ENCODE measurements at places on chromosomes 7 and 10.

- no peak for DNase-seq
These were observed 225.2 kb downstream of the ZWINT start for GRCh38 chr10:56135828-56136227.

DNA sequence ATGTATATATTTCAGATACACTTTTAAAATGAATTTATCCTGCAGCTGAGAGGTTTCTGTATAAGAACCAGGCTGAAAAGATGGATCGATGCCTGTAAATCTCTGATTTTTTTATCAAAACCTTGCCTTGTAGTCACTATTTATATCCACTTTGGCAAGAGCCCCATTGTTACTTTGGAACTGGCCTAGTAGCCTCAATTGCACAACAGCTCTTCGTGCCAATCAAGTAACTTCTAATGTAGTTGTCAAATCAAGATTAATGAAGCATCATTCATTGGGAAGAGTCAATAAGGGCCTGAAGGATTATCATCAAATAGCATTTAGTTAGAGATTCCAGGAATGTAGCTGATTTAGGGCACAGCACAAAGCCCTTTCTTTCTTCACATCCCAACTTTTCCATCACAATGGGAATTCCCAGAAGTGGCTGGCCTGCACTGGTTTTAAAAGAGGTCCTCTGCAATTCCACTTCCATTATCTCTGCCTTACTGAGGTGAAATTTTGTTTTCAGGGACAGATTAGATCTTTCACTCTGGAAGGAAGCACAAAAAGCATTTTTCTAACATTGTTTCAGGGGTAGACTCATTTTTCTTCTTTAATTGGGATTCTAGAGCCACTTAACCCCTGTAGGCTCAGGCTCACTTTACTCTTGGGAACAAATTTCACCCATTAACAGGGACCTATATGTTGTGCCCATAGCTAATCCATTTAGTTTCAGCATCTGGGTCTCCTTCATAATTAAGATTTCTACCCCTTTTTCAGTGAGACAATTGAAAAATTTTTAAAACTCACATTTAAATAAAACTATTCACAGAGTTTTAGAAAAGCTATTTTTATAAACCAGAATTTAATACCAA is 97.8 kb downstream of the CALCR start:
- no peak for DNase-seq

DNA sequence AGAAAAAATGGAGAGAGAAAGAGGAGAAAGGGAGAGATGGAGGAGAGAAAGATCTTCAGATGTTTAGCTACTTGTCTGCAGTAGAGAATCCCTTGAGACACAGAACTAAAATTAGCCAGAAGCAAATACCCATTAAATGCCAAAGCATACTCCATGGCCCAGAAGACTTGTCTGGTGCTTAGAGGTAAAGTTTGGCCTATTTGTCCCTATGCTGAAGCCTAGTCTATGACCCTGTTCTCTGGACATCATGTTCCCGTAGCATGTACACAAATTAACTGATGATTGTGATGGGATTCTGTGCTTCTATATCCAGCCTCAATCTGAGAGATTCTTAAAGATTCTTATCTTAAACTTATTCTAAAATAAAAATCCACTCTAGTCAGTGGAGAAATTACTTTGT is 85.8 kb downstream of the NAMPT start:
- no peak for DNase-seq

DNA sequence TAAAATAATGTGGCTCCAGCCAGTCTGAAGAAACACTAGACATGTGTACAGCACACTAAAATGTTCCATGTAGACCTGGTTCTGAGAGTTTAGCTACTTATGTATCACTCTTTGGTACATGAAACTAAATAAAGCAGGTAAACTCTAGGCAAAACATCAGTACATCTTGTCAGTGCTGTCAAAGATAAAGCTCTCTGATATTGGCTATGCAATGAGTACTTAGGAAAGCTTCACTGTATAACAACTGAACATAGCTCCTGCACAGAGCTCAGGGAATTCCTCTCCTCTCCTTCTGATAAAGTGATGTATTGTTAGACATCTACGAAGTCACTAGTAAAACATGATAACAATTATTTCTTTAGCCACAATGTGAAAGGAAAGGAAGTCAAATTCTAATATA is 3.5 kb downstream of the LRRN3 start:
- DNase-seq: no peak

DNA sequence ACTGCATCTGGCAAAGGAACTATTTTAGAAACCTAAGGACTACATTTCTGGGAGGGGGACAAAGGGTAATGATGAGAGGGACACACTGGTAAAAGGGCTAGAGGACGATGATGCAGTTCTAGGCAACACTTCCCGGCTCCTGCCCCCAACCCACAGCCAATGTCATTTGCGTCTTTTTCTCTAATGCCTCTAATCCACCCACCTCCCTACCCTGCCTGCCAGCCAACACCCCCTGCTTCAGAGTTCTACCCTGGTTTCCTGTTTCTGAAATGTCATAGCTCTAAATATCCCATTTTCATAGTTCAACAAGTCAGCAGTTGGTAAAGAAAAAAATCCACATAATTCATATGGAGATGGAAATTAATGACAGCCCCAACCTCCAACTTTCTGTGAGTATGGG is 79.0 kb downstream of the KIAA1549 start:
- DNase-seq: no peak

DNA sequence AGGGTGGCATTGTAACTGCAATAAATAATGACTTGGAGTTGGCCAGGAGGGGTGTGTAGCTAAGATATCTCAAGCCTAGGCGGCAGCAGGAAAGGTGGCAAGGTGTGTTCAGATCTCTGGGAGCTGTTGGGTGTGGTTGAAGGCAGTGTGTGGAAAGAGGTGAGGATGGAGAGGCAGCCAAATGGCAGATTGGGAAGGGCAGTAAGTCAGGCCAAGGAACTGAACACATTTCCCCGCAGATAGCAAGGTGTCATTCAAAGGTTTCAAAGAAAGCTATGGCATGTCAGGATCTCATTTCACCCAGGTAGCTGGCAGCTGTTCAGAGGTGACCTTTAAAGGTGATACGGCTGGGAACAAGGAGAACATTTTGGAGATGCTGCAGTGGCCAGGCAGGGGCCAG is 586.0 kb upstream of the MGMT start:
- DNase-seq: no peak

- DNase-seq: no peak
These were observed 907.6 kb downstream of the KCNMA1 start for GRCh38 chr10:76729841-76730487.

DNA sequence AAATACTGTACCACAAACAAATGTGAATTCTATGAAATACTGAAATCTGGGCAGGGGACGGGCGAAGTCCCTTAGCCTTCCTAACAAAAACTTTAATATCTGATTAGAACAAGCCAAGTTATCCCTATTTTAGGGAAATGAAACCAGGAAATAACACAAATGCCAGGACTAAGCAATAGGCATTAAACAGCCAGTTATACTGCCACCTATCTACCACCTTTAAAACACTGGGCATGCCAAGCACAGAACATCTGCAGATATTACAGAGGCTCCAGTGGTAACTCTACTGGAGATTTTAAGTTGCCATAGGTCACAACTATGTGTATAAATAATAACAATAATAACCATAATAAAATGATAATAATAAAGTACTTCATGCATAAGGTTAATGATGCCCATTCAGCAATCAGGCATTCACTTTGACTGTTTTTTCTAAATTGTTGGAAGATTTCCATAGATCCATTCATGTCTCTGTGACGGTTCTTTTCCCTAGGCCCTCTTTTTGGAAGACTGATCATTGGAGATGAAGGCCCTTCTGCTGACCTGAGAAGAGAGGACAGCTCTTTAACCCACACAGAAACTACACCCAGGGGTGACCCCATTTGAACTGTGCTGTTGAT is 195.7 kb downstream of the CACNA2D1 start:
- no peak for DNase-seq

- no peak for DNase-seq
These were observed 634 bp upstream of the HDAC9 start for GRCh38 chr7:18494821-18495408.

DNA sequence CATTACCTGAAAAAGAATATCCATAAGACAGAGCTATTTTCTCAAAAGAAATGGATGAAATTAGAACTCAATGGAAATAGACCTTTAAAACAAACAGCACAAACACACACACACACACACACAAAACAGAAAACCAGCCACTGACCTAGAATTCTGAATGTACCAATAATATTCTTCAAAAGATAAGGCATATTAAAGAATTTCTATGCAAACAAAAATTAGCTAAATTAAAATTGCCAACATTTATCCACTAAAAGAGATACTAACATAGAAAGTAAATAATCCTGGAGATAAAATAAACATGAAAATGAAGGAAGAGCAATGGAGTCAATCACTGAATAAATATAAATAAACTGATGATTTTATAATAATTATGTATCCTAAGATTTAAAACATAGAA is 431.2 kb downstream of the SH2D4B start:
- no peak for DNase-seq

DNA sequence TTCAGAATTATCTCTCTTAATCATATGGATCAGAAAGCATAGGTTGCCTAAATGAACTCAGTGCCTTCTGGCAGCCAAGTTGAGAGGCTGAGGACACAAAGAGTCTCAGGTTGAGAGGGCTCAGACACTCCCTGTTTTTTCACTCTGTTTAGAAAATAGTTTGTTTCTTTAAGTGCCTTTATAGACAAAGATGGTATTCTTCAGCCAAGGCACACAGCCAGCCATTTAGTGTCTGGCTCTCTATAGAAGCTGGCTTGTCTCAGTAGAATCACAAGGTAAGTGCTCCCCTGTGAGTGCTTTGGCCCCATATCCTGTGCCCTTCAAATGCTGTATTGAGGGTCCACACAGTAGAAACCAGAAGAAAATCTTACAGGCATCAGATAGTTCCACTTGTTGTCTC is 3.6 kb downstream of the GPR158 start:
- no peak for DNase-seq

DNA sequence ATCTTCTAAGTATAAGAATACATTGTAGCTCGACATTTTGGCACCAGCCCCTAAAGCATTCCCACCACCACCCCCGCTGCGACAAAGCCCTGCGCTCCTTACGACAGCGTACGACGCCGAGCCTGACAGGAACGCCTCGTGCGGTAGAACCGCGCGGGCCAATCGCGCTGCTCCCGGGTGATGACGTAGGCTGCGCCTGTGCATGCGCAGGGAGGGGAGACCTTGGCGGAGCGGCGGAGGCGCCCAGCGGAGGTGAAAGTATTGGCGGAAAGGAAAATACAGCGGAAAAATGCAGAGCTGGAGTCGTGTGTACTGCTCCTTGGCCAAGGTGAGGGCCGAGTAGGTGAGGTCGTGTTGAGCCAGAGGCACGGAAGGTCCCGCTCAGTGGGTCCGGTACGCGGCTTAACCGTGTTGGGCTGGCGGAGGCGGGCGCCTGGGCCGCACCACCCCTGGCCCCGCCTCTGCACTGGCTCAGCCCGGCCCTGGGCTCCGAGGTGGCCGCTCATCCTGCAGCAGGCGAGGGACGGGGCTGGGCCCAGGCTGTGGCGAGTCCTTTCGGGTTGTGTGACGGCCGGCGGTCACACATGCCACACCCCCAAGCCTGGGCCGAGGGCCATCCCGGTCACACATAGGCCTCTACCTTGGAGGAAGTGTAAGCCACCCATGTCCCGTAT is at the start of gene DLD:
Gene DLD, plus strand, starts transcription at position 222 of the 674 bp plus-strand sequence. Its CDS starts 68 bp downstream, at position 290.
- DNase-seq: peak; percentile 79

Measured in stimulated activated CD8-positive, alpha-beta memory T cell treated with anti-CD3 and anti-CD28 coated beads, Interleukin-15, amount 100 ng/mL, for 24 hours (primary cell).